Activated naive CD4-positive, alpha-beta T cell treated with Interleukin-2 at 50 U/mL for 16 hours (primary cell): ENCODE measurements at places on chromosomes 5 and 9.

DNA sequence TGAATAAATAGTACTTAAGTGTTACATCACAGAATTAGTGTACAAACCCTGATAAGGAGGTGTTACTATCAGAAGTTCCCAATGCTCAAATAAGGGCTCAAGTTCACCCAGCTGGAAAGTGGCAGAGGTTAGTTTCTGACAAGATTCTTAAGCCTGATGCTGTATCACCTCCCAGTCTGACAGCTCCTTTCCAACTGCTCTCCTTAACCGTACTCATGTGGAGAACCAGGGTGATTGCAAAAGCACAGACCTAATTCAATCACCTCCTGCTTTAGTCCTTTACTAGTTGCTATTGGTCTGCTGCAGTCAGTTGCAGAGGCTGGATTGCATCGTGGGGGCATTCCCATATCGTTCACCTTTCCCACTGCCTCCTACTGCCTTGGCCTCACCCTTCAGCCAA is 100.4 kb upstream of the ZNF618 start:
- no peak for DNase-seq

DNA sequence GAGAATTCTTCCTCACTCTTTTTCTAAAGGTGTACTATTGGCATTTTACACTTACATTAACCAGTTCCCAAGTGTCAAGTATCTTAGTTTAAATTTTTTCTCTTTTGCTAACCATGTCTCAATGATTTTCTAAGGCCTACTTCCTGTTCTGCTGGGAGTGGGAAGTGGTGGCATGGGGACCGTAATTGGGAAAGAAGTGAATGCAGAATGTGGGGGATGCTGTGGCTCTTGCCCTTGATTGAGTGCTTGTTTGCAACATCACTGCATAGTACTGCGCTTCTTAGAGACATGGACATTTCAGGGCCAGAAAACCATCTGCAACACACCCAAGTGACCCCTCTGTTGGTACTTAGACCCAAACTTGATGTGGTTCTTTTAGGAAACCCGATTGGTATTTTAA is 32.8 kb downstream of the MRRF start:
- no peak for DNase-seq

- no peak for DNase-seq
Measured at GRCh38 chr9:90735952-90736351, 65.7 kb upstream of the SYK start.

GRCh38 chr9:65400886-65401285 is 115.9 kb upstream of the FOXD4L5 start:
- no peak for DNase-seq

DNA sequence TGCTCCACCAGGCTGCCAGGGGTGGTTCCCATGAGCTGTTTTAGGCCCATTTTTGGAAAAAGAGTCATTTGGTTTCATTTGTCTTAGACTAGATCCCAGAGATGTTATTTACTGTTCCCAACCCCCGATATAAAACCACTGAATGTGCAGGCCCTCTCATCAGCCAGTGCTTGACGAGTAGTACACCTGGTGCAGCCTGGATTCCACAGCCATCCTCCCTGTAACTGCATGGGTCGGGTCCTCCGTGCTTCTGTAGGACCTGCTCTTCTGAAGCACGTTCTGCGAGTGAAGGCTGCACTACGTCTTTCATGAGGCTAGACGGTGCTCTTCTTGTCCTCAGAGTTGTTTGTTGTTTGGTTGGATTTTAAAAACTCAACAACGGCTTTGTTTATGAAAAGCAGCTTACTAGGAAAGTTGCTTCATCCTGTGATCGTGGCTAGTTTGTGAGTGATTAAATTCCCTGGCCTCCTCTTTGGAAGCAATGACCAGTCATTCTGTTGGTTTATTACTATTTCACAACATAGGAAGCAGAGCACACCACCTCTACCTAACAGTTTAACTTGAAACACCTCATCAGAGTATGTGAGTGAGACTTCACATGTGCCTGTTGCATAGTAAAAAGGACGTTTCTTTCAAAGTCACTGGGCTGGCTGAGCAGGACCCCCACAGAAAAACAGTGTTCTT is 135.2 kb downstream of the AOPEP start:
- DNase-seq: no peak

GRCh38 chr5:20368571-20369517 is 380.8 kb upstream of the CDH18 start:
- no peak for DNase-seq

DNA sequence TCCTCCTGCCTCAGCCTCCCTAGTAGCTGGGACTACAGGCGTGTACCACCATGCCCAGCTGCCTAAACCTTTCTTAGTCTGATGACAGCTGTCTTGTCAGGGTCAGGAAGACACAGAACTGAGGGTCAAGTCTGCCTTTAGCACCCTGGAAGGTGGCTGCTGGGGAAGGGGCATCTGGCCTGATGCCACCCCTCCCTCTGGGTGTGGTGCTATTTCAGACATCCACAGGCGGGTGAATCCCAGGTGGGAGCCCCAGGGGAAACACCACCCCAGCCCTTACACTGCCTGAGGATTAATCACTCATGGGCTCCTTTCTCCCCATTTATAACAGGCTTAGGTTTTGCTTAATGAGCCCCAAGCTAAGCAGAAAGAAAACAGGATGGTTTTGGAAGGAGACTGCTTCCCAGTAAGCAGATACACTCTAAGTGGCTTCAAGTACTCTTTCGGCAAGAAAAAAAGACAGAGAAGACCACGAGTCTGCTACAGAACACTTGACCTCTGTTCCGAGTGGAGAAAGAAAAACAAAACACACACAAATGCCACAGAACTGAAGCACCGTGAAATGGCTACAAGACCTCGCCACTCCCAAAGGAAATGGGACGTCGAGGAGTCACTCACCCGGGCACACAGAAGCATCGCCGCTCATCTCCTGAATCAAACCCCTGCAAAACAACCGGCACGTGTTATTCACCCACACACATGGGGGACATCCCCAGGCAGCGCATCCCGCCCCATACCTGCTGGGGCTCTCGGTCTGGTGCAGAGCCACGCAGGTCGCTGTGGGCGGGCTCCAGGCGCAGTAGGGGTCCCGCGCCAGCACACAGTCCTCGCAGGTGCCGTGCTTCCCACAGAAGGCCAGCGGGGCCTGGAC is 62.4 kb downstream of the SECISBP2 start:
- DNase-seq: no peak

DNA sequence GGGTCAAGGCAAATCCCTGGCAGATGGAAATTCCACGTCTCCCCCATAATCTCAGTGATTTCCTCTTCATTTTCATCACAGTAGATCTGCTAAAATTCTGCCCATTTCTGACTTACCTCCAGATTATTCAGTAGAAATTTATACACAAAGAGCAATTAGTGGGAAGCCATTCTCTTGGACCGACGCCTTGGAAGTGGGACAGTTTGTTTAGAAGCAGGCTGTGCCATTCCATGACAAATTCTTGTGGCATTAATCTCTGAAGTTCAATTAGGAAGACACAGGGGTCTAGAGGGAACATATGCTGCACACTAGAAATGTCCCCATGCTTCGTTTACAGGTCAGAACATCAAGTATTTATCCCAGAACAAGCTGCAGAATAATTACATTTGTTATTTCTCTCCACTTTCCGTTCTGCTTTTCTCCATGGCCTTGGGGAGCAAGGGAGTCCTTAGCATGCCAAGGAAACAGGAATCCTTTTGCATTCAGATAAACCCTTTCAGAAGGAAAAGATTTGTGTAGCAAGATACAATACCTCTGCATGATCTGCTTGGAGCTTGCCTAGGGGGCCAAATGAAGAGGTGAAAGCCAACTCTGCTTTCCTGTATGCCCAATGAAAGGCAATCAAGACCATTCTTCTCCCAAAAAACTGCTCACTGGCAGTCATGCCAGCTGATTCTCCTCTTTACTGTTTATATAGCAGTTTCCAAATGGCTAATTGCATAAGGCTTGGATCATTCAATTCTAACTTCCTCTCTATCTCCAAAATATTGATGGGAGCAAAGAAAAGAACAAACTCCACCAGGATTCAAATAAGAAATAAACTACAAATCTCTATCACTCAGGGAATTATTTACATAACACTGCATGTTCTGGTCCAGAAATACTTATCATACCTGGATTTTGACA is 2.5 kb upstream of the PRKACG start:
- DNase-seq: no peak

DNA sequence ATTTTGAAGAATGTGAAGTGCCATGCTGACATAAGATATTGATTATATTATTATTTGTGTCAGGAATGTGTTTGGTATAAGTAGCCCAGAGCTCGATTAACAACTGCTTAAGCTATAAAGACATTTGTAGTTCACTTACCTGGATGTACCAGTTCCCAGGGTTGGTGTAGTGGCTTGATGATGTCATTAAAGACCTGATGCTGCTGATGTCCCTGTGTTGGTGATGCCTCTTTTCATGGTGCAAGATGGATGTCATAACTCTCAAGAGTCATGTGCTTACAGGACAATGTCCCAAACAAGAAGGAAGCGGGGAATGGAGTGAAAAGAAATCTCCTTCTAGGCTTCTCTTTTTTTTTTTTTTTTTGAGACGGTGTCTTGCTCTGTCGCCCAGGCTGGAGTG is 11.5 kb upstream of the GDNF start:
- no peak for DNase-seq

DNA sequence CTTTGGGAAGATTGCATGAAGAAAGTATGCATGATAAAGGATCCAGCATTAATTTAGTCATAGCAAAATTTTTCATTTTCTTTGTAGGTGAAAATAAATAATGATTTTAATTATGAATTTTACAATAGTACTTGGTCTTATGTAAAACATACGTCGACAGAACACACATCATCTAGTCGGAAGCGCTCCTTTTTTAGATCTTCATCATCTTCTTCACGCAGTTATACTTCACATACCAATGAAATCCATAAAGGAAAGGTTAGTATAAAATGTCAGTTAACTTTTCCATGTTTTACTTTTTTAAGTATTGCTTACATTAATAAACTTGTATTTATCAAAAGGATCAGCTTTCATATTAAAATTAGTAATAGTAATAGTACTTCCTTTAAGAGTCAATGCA is 35.8 kb downstream of the C7 start:
- no peak for DNase-seq

DNA sequence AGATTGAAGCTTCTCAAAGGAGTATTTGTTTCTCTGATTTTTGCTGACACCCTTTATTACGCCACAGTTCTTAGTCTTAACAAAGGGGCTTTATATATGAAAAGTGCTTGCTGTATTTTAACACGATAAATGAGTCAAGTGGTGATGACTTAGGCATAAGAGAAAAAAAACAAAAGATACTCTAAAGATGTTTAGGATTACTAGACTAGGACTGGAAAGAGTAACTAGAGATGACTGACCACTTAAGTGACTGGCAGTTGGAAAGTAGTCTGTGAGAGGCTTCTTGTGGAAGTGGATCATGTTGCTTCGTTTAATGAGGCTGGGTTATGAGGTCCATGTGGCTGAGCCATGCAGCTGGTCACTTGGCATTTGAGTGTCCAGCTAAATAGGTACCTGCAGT is 69.4 kb upstream of the ACTBL2 start:
- DNase-seq: no peak

- no peak for DNase-seq
Measured at GRCh38 chr5:85849411-85849810, 768.3 kb upstream of the COX7C start.

GRCh38 chr5:124888622-124889485 is 142.4 kb upstream of the ZNF608 start:
- no peak for DNase-seq

DNA sequence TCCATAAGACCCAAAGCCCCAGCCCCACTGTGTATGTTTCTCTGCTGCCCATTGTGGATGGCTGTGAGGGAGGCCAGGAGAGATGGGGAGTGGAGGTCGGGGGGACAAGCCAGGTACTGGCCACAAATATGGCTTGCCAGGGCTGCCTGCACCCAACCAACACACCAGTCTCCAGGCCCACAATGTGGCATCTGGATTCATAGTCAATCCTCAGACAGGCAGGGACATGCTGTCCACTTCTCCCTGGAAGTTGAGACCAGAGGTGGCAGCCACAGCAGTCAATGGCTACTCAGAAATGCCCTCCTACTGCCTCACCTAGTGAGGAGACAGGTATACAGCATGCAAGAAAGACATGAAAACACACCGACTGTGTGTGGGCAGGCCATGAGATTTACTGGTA is 61.2 kb upstream of the SLC25A51 start:
- DNase-seq: no peak

GRCh38 chr5:147558826-147559225 is 49.0 kb upstream of the DPYSL3 start:
- DNase-seq: no peak
